ENCODE measurements at places on chromosomes 5 and 9.
A peak's percentile ranks its signal among the peaks of the same experiment; 100 is the strongest.

DNA sequence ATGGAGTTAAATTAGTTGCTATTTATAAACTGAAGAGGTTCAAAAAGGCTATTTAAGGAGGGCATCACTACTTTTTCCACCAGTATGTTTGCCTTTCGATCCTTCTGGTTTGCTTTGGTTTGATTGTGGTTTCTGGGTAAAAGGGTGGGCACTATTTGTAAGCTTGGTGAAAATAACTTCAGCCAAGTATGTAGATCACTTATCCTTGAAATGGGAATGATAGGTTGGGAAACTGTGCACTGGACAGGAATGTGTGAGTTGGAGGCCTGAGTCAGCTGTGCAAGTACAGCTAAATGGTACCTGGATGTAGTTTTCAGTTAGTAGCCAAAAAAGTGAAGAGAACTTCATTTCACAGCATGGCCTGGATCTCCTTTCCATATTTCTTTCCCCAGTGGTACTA lies 466.2 kb downstream of the ENC1 start:
- no peak for DNase-seq

DNA sequence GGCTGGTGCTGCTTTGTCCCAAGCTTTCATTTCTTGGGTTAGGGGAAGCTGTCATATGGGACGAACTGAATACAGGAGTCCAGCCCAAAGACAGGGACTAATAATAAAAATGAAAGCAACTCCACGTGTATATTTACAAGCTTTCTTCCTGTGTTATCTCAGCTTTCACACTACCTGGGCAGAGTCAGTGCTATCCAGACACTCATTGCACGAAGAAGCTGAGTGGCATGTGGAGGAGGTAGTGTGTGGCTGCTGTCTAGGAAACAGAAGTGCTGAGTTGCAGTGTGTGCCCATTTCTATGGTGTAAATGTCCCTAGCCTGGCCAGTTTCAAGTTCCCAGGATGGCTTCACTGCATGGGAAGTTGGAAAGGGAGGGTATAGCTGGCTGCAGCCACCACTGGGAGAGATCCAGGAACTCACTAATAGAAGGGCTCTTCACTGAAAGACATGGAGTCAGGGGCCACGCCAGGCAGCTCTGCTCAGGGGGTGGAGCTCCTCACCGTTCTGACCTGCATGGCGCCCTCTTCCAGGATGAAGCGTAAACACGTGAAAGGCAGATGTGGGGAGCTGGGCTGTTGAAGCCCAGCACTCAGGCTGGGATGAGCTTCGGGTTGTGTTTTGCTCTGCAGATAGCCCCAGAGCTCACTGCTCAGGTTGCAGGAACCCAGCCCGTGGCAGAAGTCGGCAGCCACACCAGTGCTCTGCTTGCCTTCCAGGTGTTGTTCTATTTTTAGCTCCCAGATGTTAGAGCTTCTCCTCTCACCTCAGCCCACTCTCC lies 116.9 kb downstream of the IRX2 start:
- DNase-seq: no peak

GRCh38 chr9:4465910-4466309 lies 24.4 kb upstream of the SLC1A1 start:
- DNase-seq: no peak

DNA sequence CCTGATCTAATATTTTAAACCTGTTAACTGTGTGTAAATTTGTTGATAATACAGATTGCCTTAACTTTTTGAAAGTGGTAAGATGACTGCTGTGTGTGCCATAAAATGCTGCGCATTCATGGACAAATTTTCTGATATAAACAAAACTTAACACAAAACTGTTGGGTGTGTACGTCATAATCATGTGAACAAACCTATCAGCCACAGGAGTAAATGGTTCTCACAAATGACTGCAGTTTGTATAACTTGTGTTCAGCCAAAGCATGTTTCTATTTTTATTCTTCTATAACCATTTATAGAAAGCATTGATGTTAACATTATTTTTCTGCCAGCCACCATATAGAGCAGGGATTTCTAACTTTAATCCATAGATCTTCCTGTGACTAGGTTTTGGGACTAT lies 21.5 kb downstream of the CAMK4 start:
- DNase-seq: no peak

DNA sequence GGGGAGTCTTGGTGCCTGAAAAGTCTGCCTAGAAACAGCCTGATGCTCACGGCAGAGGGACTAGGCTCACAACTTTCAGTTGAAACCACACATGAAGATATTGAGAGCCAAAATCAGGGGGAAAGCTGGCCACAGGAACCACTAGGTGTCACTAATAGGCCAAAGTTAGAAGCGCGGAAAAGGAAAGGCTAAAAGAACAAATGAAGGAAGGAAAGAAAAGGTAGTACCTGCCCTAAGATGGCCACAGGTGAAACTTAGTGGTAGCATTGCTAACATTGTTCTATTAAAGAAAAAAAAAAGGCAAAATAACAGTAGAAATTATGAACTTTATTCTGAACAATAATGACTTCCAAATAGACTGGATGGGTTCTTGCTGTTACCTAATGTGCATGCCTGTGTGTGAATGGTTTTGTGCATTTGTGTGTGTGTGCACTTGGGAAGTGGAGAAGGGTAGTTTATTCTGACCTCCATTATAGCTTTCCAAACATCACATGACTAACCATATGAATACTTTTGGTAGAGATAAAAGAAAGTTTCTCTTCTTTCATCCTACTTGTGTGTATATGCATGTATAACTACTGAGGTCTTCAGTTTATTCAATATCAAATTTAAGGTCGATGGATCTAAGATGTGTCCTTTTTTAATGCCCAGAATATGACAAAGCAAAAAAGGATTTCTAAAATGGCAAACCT lies 2.1 kb upstream of the RFESD start:
- peak; percentile 71 for DNase-seq

GRCh38 chr9:79812099-79812498 lies 240.3 kb downstream of the TLE4 start:
- no peak for DNase-seq

DNA sequence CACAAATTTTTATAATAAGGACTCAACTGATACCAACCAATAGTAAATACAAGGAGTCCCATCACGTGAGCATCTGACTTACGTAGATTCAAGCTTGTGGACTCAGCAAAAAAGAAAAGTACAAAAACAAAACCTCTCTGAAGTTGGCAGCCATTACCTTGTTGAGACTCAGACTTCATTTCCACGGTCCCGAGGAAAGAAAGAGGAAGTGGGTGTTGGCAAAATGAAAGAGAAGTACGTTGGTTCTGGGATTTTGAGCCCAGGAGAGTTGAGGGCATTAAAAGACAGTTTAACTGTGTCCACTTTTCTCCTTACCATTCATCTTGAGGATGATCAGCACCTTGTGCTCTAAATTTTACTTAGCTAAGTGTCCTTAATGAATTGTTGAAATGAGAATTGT lies 26.7 kb downstream of the NCBP1 start:
- no peak for DNase-seq

DNA sequence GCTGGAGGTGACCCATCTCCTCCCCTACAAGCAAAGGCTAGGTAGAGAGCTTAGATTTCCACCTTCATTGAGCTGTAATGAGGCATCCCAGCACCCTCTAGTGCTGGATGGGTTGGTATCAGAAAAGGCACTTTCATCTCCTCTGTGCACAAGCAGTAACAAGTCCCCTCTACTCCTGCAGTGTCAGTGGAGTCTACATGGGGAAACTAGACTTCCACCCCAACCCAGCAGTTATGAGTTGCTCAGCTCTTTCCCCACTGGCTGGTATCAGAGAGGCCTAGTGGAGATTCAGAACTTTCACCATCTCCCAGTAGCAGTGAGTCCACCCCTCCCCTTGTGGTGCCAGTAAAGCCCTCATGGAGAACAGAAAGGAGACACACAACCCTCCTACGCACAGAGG lies 17.9 kb downstream of the FCN1 start:
- no peak for DNase-seq

DNA sequence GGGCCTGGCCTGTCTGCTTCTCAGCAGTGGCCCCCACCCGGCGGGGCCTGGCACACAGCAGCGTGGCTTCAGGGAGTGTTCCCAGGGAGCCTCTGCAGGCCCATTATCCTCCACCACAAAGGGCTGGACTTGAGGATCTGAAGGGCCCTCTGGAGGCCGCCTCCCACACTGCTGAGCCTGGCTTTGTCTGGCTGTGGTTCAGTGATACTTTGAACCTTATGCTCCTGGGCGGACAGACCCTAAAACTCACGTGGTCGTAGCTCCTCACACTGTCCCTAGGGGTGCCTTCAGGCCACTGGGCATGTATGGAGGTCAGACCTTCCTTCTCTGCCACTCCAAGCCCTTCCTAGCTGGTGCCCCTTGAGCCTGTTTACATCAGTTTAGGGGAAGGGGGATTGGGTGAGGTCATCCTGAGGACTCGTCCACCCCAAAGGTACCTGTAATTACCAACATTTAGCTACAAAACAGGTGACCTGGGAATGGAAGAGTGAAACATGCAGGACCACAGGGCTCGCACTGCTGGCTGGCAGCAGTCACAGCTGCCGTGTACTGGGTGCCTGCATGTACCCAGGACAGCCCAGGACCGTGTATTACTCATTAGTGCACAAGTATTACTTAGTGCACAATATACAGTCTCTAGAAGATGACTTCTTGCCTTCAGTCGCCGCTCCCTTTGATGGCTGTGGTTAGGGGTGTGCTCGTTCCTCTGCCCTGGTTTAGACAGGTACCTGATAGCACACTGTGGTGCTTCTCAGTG lies 8.5 kb downstream of the GRHPR start:
- DNase-seq: no peak

GRCh38 chr5:14948383-14948782 lies 76.8 kb upstream of the ANKH start:
- DNase-seq: no peak

DNA sequence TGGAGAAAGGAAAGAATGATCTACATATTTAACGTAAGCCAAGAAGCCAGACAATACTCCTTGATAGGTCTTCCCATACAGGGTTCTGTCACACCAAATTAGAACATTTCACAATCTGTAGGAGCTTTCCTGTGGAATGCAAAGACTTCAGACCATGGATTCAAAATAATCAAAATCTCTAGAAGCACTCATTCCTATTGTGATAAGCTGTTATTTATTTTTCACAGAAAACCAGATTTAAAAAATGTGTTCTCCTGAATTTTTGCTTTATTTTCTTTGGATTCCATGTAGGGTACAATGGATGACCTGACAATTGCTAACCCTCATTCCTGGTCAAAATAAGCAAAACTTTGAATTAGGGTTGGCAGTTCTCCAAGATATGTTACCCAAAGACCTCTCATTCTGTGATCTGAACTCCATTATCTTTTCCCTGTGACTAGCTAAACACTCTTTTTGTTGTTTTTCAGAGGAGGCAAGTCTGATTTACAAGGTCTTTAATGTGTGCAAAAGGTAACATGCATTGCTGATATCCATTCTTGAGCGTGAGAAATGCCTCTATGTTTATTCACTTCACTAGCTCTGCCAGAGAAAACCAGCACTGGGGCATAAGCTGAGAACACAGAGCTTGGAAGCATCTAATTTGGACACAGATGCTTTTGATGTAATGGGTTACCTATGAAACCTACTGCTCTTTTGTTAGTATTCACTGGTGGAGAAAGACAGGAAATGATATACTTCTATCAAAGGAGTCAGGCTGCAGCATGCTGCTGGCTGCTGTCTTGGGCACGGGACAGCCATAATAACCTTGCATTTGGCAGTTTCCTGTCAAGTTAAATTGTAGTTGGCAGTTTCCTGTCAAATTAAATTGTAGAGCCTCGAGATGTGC lies 31.4 kb downstream of the ACTBL2 start:
- no peak for DNase-seq

DNA sequence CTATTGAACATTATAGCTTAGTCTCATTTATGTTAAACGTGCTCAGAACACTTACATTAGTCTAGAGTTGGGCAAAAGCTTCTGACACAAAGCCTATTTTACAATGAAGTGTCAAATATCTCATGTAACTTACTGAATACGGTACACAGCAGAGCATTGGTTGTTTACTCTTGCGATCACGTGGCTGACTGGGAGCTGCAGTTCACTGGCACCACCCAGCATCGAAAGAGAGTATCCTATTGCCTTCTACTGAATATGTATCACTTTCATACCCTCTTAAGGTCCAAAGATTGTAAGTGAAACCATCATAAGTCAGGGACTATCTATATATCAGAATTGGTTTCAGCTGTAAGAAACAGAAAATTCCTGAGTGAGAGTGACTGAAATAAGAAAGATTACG lies 42.6 kb upstream of the OSMR start:
- peak; percentile 62 for DNase-seq

DNA sequence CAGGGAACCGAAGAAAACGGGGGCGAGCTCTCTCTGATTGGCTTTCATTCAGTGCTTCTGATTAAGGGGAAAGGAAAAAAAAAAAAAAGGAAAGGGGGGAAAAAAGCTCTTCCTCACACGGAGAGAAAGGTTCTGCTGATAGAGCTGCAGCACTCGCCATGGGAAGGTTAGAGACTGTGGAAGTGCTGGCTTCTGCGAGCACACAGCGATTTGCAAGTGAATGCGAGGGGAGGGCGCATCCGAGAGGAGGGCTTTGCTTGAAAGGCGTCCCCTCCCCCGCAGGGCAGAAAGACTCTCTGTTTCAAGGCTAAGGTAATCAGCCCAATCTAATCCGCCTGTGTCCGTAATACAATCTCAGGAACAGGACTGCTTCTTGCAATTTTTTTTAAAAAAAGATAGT lies at the start of gene CDH10:
CDH10 (minus strand) TSS at position 218 of the 400 bp plus-strand sequence. CDS start 51,488 bp downstream, outside the sequence.
- peak; percentile 75 for DNase-seq

DNA sequence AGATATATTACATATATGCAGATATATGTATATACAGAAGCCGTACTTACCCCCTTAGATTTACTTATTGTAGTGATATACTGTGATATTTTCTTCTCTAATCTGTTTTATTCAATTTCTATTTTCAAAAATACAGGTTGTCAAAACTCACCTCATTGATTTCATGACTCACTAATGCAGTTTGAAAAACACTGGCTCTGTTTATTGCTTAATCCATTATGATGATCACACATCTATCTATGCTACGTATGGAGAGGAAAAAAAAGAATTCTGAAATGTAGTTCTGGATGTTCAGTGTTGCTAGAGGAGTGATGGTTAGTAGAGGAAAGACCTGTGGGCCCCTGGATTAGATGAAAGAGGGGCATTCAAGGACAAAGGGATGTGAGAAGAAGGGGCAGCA lies 121.0 kb upstream of the RPS23 start:
- DNase-seq: no peak

DNA sequence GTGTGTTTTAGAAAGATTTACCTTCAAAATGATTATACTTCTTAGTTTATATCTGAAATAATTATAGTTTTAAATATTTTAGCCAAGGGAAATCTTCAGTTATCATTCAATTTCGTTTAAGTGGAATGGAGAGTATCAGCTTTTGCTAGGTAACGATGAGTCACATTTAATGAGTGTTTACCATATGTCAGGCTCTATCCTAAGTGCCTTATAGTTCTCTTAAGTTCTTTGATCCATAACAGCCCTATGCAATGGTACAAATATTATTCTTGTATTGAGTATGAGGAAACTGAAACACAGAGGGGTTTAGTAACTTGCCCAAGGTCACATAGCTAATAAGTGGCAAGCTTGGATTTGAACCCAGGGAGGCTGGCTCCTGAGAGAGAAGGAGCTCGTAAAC lies 37.5 kb upstream of the SHB start:
- DNase-seq: no peak
